HFF-Myc (cell line): ENCODE measurements at places on chromosomes 13 and 19.

GRCh38 chr13:95499811-95500712, 52.5 kb upstream of the CLDN10 start:
- no peak for DNase-seq

GRCh38 chr19:43704002-43704705, 11.7 kb upstream of the IRGC start:
- no peak for DNase-seq

GRCh38 chr13:40130871-40131636, 475.6 kb downstream of the COG6 start:
- DNase-seq, result no peak

DNA sequence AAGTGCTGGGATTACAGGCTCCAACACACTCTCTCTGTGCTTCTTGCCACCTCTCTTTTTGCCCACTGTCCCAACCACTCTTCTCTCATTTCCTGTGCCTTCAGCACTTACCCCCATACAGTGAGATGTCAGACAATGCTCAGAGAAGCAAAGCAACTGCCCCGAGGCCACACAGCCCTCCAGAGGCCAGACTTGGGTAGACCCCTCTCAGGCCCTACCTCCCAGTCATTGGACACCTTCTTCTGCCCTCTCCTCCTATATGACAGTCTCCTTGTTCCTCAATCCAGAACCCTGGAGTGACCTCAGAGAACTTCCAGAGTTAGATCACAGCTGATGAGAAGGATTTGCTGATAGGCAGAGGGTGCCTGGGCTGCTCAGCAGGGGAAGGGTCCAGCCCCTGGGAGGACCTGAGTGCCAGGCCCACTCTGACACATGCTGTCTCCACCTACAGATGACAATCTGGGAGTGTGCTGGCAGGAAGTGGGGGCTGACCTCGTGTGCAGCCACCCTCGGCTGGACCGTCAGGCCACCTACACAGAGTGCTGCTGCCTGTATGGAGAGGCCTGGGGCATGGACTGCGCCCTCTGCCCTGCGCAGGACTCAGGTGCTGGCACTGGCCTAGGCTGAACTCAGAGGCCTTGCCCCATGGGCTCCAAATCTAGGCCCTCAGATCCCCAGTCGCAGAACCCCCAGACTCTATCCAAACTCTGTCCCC, 24.4 kb downstream of the LTBP4 start:
- DNase-seq, result no peak

DNA sequence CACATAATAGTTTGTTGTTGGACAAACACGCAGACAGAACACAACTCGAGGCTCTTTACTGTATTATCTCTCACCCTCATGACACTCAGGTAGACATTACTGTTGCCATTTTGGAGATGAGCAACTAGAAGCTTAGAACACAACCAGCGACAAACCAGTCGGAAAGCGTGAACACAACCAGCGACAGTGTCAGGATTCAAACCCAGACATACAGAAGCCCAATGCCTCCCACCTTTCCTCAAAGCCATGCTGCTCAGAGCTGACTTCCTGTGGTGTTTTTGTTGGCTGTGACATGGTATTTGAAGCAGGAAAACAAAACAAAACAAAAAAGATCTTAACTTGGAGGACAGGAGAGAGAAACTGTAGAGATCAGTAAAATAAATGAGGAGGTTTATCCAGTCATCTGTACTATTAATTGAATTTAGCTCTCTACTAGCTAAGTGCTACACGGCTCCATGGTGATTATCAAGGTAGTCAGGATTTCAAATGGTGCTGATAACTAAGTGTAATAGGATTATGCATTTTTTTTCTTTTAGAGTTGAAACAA, 92.1 kb downstream of the STARD13 start:
- DNase-seq, result no peak

DNA sequence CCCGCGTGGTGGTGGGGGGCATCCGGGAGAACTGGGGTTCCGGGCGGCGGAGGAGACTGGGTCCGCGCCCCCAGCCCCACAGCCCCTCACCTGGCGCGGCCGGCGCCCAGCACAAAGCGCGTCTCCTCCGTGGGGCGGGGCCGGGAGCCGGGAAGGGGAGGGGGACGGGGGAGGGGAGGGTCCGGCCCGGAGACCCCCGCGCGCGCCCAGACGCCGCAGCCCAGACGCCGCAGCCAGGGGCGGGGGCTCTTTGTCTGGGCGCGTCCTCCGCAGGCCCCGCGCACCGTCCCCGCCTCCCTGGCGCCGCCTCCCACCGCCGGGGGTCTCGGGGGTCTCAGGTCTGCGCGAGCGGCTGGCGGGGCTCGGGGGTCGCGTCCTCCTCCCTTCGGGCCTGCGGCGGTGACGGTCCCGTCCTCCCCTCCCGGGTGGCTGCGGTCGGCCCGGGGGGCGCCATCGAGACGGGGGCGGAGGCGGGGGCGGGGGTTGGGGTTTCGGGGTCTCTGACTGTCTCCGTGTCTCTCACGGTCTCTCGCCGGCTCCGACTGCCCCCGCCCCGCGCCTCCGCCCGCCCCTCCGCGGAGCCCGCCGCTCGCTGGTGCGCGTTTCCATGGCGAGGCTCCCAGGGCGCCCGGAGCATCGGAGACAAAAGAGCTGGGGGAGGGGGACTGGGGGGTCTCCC, at the start of gene PLPPR3:
Gene PLPPR3, minus strand, starts transcription at position 131 of the 679 bp plus-strand sequence. CDS start 396 bp downstream, outside the sequence.
- no peak for DNase-seq

DNA sequence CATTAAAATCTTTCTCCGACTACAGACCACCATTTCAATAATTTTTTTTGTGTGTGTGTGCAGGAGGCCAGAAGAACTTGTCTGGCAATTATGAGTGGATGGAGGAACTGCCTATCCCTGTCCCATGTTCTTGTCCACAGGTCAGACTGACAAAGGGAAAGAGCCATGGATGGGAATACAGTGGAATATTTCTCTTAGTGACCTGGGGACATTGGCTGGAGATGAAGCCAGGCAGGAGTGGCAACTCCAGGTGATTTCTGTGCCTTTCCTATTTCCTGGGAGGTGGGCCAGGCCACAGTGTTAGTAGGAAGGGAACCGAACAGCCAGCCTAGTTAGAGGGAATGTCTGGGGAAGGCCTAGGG, 3.7 kb downstream of the PSG9 start:
- DNase-seq, result no peak

GRCh38 chr13:95480791-95481780, 71.4 kb upstream of the CLDN10 start:
- DNase-seq, result no peak

GRCh38 chr13:114042066-114042815, 68.4 kb upstream of the C13orf46 start:
- DNase-seq, result no peak

DNA sequence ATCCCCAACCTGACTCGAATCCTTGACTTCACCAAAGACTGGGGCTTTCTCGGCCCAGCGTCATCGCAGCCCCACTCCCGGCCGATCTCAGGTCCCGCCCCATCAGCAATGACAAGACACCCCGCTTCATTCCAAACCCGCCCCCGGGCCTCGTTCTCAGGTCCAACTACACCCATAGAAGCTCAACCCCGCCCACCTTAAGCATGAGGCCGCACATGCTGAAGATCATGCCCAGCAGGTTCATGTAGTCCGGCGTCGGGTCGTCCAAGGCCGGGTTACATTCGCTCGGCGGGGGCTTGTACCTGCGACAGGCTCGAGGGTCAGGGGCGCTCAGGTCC, 2.3 kb downstream of the WDR83 start:
- DNase-seq, result no peak

- no peak for DNase-seq
Measured at GRCh38 chr13:101515504-101515903, 63.0 kb downstream of the ITGBL1 start.

GRCh38 chr13:33352526-33352925, 67.0 kb upstream of the STARD13 start:
- no peak for DNase-seq

- no peak for DNase-seq
Measured at GRCh38 chr19:29690842-29691241, 24.2 kb downstream of the C19orf12 start.

GRCh38 chr13:46172531-46172991, 9.4 kb downstream of the LCP1 start:
- no peak for DNase-seq

DNA sequence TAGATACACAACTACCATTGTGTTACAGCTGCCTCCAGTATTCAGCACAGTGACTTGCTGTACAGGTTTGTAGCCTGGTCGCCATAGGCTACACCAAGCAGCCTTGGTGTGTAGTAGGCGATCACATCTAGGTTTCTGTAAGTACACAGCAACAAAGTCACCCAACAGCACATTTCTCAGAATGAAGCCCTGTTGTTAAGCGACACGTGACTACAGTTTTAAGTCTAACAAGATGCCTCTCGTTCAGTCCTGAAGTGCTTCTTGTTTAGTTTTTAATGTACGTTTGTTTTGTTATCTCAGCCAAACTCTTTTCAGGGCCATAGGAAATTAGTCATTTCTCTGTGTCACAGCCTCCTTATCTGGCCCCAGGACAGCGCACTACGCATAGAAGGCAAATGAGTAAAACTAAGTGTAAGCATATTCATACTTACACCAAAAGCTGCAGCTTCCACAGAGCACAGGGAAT, 50.0 kb upstream of the GPR183 start:
- no peak for DNase-seq

GRCh38 chr13:81140675-81141074, 799.7 kb upstream of the SPRY2 start:
- no peak for DNase-seq

GRCh38 chr19:47790398-47790814, 11.9 kb downstream of the SELENOW start:
- DNase-seq, result peak; percentile 24

DNA sequence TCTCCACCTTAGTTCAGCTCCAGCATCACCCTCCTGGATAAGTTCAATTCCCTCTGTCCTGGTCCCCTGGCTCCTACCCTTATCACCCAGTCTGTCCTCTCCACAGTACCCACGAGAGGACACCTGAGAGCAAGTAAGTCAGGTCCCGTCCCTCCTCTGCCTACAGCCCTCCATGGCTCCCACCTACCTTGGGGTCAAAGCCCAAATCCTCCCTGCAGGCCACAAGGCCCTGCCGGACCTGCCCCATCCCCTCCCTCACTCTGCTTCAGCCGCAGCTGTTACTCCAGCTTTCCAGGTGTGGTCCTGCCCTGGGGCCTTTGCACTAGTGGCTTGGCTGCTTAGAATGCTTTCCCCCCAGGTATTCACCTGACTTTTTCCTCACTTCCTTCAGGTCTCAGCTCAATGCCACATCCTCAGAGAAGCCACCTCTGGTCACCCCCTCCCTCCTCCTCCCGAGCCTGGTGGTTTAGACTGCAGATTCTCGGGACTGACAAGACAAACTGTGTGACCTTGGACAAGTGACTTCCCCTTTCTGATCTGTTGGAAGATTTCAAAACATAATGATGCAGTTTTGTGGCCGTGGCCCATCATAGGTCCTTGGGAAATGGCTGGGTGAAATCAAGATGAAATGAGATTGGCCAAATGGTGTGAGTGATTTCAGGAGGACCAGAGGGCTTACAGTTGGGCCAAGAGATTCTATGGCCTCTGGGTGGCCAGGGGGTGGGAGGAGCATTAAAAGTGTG, 3.6 kb downstream of the TUBB4A start:
- DNase-seq, result no peak

GRCh38 chr13:79709471-79709870, 228.5 kb downstream of the NDFIP2 start:
- peak; percentile 15 for DNase-seq

GRCh38 chr19:38155453-38155852, 68.6 kb downstream of the DPF1 start:
- DNase-seq, result no peak

DNA sequence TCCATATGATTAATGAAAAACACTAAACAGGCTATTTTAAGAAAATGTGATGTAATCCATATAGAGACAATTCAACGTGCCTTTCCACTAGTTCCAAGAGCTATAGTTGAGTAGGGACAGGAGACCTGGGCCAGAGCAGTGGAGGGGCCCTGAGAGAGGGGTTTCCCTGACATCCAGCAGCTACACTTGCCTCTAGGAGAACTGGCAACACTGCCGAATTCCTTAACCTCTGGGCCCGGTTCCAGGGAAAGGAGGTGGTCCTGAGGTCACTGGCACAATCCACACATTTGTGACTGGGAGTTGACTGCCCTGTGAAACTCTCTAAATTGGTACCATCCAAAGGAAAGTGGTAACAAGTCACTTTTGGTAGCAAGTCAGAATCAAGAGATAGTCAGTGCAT, 264.4 kb downstream of the DCLK1 start:
- DNase-seq, result no peak

GRCh38 chr19:2385053-2385721, 25.1 kb downstream of the TMPRSS9 start:
- peak; percentile 99 for DNase-seq

- no peak for DNase-seq
Measured at GRCh38 chr19:7505288-7505681, 10.6 kb upstream of the ZNF358 start.

- DNase-seq, result no peak
Measured at GRCh38 chr13:29756506-29756905, 93.9 kb downstream of the UBL3 start.

- DNase-seq, result no peak
Measured at GRCh38 chr19:46806656-46807055, 18.3 kb upstream of the SLC1A5 start.

GRCh38 chr19:6362351-6362801, 1.0 kb downstream of the CLPP start:
- no peak for DNase-seq

DNA sequence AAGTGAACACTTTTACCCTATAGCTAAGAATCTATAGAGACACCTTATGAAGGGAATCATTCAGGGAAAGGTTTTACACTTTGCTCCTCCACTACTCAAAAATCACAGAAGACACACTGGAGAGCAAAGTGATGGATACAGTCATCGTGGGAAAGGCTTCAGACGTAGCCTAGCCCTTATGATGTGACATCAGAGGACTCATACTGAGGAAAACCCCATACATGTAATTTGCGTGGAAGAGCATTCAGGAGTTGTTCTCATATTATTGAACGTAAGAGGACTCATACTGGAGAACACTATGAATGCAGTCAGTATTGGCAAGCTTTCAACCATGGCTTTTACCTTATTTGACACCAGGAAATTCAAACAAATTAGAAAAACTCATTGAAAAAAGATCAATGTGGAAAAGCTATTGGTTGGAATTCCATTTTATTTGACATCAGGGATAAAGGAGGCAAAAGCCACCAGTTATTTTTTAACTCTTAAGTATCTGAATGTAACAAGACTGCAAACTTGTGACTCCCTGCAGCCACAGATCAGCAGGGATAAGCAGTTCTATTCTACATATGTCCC, 16.1 kb upstream of the ZNF274 start:
- no peak for DNase-seq

GRCh38 chr19:40691421-40692211, 1.2 kb upstream of the NUMBL start:
- DNase-seq, result no peak
